Activated CD4-positive, alpha-beta T cell treated with anti-CD3 and anti-CD28 coated beads, Interleukin-2, amount 50 U/mL, for 24 hours (primary cell): ENCODE measurements at places on chromosomes 16 and 17.
A peak's percentile ranks its signal among the peaks of the same experiment; 100 is the strongest.

DNA sequence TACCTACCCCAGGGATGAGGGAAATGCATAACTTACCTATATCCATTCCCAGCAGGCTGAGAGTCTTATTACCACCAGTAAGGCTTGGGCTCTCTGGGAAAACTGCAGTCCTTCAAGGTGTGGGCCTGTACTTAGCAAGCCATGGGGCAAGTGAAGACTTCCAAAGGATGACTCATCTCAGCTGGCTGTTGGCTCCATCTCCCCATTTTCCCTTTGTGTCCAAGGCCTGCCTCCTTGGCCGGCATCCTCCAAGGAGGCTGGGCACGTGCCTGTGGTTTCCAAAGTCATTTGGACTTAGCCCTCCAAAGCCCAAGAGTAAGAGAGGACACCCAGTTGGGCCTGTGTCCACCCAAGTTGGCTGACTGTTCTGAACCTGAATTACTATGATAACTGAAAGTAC is 89.8 kb downstream of the TMEM100 start:
- DNase-seq, result no peak

DNA sequence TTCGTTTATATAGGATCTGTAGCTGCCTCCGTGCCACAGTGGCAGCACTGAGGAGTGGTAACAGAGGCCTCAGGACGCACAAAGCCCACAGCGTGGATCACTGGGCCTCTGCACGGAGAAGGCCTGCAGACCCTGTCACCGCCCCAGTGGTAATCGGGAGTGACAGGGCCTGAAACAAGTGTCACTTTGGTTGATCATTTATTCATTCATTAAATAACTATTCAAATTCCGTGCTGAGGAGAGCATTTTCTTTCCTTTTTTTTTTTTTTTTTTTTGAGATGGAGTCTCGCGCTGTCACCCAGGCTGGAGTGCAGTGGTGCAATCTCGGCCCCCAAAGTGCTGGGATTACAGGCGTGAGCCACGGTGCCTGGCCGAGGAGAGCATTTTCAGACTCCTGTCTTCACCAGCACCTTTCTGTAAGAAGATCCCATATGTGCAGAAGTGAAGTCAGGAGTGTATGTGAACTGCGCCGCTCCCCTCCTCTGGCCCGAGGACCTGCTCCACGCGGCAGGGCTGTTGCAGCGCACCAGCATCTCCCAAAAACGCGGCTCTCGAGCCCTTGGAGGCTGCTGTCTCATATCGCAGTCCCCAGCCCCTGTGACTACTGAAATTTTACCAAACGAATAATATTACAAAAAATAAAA is 44.9 kb upstream of the TRAP1 start:
- DNase-seq, result no peak

DNA sequence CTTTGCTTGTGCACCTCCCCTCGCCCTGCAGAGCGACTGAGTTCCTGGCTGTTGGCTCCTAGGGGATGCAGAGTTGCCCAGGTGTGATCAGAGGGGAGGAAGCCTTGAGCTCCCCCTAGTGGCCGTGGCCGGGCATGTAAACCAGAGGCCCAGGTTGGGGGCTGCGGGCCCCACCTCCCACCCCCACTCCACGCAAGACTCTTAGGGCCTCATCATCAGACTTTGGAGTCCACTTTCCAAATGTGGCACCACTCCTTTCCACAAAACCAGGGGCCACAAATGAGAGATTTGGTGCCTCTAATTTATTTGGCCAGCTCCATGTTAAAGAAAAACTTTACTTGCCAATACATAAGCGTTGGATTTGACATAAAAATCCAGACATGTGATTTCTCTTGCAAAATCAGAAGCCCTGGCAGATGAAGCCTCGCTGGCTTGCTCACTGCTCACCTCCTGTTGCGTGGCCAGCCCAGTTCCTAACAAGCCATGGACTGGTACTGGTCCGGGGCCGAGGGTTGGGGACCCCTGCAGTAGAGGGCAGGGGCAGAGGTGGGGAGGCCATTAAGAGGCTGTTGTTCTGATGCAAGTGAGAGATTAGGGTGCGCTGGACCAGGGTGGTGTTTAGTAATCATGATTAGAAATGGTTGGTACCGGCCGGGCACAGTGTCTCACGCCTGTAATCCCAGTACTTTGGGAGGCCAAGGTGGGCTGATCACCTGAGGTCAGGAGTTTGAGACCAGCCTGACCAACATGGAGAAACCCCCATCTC is 28.7 kb upstream of the GAS7 start:
- DNase-seq, result peak; percentile 9

- no peak for DNase-seq
Observed at GRCh38 chr16:25855818-25856217, 164.1 kb downstream of the HS3ST4 start.

DNA sequence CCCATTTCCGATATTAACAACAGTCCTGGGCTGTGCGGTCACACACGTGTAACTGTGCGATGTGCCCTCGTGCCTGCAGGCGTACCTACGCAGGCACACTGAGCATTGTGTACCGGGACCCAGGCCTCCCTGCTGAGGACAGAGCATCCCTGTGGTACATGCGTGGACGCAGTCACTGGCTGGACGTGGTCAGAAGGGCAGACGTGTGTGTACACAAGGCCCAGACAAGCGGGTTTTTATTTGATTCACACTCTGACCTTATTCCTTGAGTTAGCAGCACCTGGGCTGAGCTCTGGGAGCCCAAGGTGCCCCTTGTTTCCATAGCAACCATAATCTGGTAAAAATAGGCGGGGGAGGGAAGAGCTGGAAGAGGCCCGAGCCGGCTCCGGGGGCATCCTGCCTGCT is 19.5 kb downstream of the RAP1GAP2 start:
- DNase-seq, result no peak

GRCh38 chr16:66919569-66920298 is 1.0 kb upstream of the CDH16 start:
- DNase-seq, result no peak

DNA sequence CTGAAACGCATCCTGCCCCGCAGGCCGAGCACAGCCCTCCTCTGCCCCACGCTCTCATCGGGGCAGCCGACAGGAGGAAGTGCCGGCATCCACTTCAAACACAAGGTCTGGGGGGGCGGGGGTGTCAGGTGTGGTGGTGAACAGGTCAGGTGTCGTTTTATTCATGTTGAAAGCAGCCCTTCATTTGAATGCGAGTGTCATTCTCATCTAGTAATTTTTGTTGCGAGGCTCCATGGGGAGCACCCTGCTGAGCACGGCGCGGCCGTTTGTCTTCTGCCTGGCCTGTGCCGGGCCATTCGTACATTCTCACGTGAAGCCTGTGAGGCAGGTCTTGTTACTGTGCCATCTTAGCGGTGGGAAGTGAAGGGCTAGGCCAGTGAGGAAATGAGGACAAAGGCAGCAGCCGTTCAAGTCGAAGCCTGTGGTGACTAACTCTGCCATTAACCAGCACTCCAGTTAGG is 1.9 kb downstream of the ACSF3 start:
- DNase-seq, result no peak

GRCh38 chr17:48162306-48162934 is 54.9 kb downstream of the SNX11 start:
- DNase-seq, result no peak

- DNase-seq, result no peak
Observed at GRCh38 chr16:10312784-10313724, 72.8 kb upstream of the ATF7IP2 start.

DNA sequence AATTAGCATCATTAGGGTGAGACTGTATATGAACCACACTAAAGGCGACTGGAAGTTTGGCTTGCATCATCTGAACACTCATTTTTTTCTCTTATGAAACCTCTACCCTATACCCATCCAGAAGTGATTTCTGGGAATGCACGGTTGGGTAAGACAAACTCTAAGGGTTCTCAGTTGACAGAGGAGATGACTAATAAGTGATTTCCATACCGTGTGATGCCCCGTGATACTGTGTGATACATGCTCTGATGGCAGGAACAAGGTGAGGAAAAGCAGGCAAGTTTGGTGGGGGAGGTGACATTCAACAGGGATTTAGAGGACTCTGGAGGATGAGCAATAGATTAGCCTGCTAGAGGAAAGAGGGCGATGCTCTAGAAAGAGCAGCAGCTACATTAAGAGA is 156.4 kb upstream of the CCL2 start:
- DNase-seq, result no peak

DNA sequence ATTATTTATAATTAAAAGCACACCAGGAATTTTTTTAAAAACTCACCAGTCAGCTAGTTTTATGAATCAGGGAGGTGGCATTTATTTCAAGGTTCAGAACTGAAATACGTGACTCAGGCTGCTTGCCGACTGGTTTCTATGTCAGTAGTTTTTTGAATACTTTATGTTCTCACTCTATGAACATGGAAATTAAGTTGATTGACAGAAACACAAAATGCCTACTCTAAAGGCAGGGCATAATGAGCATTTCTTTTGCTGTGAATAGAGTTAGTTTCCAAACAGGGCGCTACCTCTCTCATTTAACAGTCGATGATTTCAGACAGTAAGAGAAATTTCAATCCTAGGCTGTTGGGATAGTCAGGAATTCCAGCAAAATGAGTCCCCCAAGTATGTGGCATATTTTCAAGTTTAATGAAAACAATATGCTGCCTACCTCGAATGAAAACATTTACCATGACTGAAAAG is 6.7 kb downstream of the HS3ST3B1 start:
- no peak for DNase-seq

GRCh38 chr17:75664099-75664549 is 2.8 kb downstream of the RECQL5 start:
- no peak for DNase-seq

- DNase-seq, result no peak
Observed at GRCh38 chr16:152141-153128, at the start of gene HBZ. Gene HBZ, plus strand, starts transcription at chr16:152644. Its CDS starts 266 bp downstream, at chr16:152910.

- DNase-seq, result no peak
Observed at GRCh38 chr16:81117436-81117835, 21.2 kb upstream of the GCSH start.

GRCh38 chr17:3804503-3804931 is 3.5 kb upstream of the ITGAE start:
- DNase-seq, result no peak

- peak; percentile 39 for DNase-seq
Observed at GRCh38 chr16:6643080-6643686, 689.5 kb upstream of the RBFOX1 start.

GRCh38 chr16:49594153-49594552 is 220.5 kb downstream of the C16orf78 start:
- DNase-seq, result no peak

DNA sequence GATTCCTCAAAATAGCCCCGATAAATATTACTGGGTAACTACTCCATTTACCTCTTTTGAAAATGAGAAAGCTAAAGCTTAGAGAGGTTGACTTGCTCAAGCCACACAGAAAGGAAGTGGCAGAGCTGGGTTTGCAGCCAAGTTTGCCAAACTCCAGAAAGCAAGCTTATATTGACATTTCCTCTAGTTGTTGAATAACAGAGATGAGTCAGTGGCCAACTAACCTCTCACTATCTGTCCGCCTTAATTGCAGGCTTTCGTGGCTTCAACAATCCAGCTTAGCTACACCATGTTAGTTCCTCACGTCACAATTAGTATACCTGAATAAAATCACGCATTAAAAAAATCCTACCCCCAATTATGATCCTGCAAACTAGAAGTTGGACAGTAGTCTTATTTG is 151.7 kb downstream of the CNTNAP4 start:
- no peak for DNase-seq

DNA sequence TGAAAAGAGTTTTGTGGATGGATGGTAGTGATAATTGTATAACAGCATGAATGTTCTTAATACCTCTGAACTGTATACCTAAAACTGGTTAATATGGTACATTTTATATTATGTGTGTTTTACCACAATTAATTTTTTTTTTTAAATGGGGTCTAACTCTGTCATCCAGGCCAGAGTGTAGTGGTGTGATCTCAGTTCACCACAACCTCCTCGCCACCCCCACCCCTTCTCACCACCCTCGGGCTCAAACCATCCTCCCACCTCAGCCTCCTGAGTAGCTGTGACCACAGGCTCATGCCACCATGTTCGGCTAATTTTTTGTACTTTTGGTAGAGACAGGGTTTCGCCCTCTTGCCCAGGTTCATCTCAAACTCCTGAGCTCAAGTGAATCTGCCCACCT is 123.2 kb downstream of the CDRT15L2 start:
- no peak for DNase-seq

GRCh38 chr17:2172999-2173398 is 118.1 kb downstream of the HIC1 start:
- no peak for DNase-seq

DNA sequence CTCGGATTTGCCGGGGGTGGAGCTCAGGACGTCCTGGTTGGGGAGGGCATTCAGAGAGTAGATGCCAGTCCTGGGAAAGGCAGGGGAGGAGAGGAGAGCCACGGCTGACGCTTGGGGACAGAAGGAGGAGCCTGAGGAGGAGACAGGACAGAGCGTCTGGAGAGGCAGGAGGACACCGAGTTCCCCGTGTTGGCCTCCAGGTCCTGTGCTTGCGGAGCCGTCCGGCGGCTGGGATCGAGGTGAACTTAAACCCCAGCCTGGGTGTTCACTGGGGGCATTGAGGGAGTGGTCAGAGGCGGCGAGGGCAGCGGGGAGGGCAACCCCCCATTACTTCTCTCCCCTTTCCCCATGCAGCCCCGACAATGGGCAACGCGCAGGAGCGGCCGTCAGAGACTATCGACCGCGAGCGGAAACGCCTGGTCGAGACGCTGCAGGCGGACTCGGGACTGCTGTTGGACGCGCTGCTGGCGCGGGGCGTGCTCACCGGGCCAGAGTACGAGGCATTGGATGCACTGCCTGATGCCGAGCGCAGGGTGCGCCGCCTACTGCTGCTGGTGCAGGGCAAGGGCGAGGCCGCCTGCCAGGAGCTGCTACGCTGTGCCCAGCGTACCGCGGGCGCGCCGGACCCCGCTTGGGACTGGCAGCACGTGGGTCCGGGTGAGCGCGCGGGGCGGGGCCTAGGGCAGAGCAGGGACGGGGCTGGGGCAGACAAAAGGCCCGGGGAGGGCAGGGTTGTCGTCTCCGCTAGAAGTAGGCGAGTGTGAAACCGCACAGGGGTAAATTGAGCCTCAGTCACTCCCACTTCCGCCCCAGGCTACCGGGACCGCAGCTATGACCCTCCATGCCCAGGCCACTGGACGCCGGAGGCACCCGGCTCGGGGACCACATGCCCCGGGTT is 3.7 kb downstream of the NOL3 start:
- no peak for DNase-seq

GRCh38 chr17:65170839-65171238 is 33.7 kb downstream of the RGS9 start:
- no peak for DNase-seq

DNA sequence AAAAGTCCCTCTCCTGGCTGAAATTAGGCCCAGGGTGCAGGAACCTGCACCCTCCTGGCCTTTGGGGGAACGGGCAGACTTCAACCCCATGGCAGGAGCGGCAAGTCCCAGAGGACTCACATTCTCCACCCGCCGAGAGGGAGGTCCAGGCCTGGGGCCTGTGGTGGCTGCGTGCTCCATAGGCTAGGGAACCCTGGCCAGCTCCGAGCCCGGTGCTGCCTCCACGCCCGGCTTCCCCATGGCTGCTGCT is 130 bp downstream of the CCDC78 start:
- DNase-seq, result no peak

- DNase-seq, result no peak
Observed at GRCh38 chr16:88924834-88925539, 52.0 kb downstream of the CBFA2T3 start.

DNA sequence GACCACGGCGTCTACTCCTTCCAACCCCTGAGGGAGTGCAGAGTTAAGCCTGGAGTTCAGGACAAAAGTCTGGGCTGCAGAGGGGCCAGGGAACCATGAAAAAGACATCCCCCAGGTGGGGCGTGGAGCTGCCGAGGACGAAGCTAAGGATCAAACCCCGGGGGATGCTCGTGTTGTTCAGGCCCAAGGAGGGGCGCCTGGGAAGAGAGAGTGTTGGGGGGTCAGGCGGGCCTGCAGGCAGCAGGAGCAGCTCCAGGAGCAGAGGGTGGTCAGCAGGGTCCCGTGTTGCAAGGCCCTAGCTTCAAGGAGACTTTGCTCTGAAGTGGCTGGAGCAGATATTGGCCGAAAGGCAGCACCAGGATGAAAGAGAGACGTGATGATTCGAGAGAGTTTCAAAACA is 26.7 kb downstream of the NECAB2 start:
- no peak for DNase-seq
